ENCODE measurements at places on chromosomes 3 and 15. TPM values are rescaled to one million over a fixed set of nuclear protein-coding genes. Genes with fewer than 3 reads are reported as not detected.
A peak's percentile ranks its signal among the peaks of the same experiment; 100 is the strongest.

The WDR93 gene
- not detected for total RNA-seq

The GOLGA6C gene
- total RNA-seq = not detected

The PFKFB4 gene
- 55.2 TPM for total RNA-seq

DNA sequence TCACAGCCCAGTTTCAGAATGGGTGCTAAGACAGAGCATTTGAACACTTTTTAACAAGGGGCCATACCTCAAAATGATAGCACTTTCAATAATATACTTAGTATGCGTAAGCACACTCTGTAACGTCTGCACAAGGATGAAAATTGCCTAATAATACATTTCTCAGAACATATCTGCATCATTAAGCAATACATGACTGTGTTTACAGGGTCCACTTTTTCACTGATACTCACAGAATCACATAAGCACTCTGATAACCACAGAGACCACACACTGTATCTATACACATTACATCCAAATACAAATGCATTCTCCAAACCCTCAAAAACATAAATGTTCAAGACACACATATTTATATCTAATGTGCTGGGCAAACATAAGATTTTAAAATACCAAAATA, 79.8 kb downstream of the NR1I2 start:
- H3K27ac ChIP-seq = no peak overlapping the region
- H3K4me3 ChIP-seq = no peak overlapping the region
- H3K36me3 ChIP-seq = peaks cover 61% of the 10 kb centered on the region
- H3K4me1 ChIP-seq = no peaks in the 10 kb centered on the region

- no peaks in the 10 kb centered on the region for H3K27me3 ChIP-seq
- DNase-seq = no peak
- H3K4me1 ChIP-seq = no peaks in the 10 kb centered on the region
- H3K36me3 ChIP-seq = no peaks in the 10 kb centered on the region
- H3K27ac ChIP-seq = no peak overlapping the region
- H3K4me3 ChIP-seq = no peak overlapping the region
Measured at GRCh38 chr15:95018888-95019545, 787.7 kb downstream of the MCTP2 start.

- peaks cover 37% of the 10 kb centered on the region for H3K4me1 ChIP-seq
- H3K27ac ChIP-seq = no peak overlapping the region
- no peak for DNase-seq
- H3K36me3 ChIP-seq = no peaks in the 10 kb centered on the region
Measured at GRCh38 chr15:67101911-67102598, 36.7 kb downstream of the SMAD3 start.

GRCh38 chr3:47377186-47377585, 3.6 kb upstream of the PTPN23 start:
- H3K27me3 ChIP-seq = no peaks in the 10 kb centered on the region
- no peak overlapping the region for H3K27ac ChIP-seq
- DNase-seq = peak; percentile 57
- H3K4me3 ChIP-seq = no peak overlapping the region
- no peaks in the 10 kb centered on the region for H3K36me3 ChIP-seq

DNA sequence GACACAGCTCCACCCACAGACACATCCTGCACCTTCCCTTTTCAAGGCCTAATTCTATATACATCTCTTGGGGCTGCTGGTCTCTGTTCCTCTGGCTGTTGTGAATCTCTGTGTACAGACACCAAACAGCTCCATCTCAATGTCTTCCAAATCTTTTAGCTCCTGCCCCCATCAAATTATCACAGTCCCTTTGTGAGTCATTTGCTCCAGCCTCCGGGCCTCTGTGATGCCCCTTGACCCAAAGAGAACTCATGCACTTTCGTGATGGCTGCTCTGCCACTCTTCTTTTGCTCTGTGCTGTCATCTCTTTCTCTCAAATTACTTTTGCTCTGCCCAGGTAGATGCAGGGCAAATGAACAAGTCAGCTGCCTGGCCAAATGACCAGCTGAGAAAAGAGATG, 369.0 kb upstream of the CDIN1 start:
- no peaks in the 10 kb centered on the region for H3K27me3 ChIP-seq
- no peaks in the 10 kb centered on the region for H3K36me3 ChIP-seq
- H3K27ac ChIP-seq = no peak overlapping the region

GRCh38 chr3:18376682-18377081, 48.5 kb downstream of the SATB1 start:
- H3K27me3 ChIP-seq = no peaks in the 10 kb centered on the region
- H3K4me1 ChIP-seq = no peaks in the 10 kb centered on the region
- DNase-seq = no peak
- H3K4me3 ChIP-seq = no peak overlapping the region
- no peaks in the 10 kb centered on the region for H3K36me3 ChIP-seq
